ENCODE measurements at places on chromosomes 2 and 18.

DNA sequence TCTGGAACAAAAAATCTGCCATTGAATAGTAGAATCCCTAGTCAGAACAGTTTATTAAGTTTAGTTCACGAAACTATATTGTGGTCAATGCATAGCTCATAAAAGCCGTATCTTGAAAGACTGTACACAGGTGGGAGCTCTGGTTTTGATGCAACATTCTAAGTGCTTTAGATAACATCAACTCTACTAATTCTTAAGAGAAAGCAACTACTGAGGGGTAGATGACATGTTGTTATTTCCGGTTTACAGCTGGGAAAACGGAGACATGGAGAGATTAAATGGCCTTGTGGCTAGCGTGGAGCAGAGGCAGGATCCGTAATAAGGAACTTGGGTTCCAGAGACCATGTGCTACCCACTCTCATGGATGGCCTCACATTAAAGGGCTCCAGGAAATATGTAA is 4.2 kb upstream of the ITGA6 start:
- no peak for DNase-seq

- no peak for DNase-seq
Observed at GRCh38 chr18:3032721-3033120, 19.8 kb upstream of the LPIN2 start.

DNA sequence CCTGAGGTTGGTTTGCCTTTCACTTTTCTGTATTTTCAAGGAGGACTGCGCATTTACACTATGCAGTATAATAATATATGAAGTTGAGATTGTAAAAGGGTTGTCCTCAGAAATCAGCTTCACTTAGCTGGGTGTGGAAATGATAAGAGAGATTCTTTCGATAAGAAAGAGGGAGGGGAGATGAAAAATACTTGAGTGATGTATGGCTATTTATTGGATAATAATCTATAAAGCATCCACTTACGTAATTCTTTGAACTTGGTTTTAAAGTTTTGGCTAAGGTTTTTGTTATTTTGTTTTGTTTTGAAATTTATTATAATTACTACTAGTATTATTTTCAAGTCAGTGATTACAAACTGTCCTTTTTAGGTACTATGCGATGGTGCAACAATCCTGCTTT is 40.6 kb downstream of the EFEMP1 start:
- DNase-seq: no peak

GRCh38 chr2:101387151-101387834 is at the start of gene CREG2:
TSS of gene CREG2 (minus strand) at chr2:101387503. CDS start at chr2:101387457, 46 bp downstream.
- DNase-seq: peak; percentile 68

- DNase-seq: no peak
Observed at GRCh38 chr18:57980573-57981307, 63.3 kb upstream of the NEDD4L start.

DNA sequence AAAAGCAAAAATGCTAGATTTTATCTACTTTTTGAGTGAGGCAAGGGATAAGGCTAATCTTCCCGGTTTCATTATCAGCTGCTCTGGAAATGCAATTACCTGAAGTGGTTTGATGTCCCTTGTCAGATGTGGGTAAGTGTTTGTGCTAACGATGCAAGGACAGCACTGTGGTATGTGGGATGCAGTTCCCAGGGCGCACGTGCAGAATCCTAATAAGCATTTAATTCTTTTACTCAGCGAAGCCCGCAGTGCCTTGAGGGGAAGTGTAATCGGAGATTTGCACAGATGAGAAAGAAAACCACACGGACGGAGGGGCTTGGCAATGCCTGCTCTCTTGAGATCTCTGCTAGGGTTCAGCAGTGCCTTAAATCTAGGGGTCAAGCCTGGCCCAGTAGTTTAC is 108.5 kb upstream of the LYPD6 start:
- DNase-seq: no peak

DNA sequence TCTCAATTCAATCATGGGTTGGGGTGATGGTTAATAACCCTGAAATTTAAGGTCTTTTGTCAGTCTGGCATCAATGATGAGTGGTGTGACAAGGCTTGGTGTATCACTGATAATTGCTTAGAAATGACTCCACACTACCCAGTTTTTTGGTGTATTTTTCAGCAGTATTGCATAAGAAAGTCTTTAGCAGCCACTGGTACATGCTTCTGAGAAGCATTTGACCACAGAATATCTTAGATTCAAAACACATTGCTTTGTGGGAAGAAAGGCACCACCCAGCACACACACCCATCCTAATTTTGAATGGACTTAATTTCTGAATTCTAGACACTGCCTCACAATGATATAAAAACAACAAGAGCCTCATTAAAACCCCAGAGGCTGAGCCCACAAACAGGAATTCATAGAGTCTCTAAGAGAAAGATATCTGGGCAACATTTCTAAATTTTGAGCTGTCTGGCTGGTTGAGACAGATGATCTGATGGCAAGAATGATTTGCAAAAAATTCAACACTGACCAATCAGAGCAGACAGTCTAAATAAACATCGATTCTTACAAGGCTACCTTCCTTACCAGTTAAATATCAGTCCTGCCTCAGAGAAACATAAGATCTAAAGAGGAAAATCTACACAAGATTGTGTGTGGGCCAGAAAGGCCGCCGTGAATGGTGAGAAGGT is 114.7 kb upstream of the CYP1B1 start:
- DNase-seq: no peak

- no peak for DNase-seq
Observed at GRCh38 chr2:235716875-235717496, 223.1 kb downstream of the AGAP1 start.

GRCh38 chr2:191114403-191114886 is 36.3 kb downstream of the STAT4 start:
- peak; percentile 47 for DNase-seq

- DNase-seq: no peak
Observed at GRCh38 chr2:10414591-10414990, 33.5 kb downstream of the ODC1 start.

DNA sequence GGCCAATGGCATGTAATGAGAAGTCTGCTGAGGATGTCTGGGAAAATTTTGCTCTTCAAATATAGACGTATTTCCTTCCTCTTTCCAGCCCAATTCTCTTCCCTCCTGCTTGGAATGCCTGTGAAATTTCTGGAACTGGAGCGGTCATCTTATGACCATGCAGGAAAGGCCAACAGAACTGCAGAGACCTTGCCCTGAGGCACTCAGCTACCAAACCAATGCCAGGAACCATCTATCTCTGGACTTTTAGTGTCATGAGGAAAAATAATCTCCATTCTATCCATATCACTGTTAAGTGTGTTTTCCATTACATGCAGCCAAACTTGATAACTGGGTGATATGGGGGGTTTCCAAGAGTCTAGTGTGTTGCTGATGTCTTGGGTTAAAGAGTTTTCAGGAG is 363.7 kb downstream of the SLC4A3 start:
- no peak for DNase-seq

GRCh38 chr18:48028696-48029095 is 98.2 kb upstream of the SMAD2 start:
- DNase-seq: no peak

DNA sequence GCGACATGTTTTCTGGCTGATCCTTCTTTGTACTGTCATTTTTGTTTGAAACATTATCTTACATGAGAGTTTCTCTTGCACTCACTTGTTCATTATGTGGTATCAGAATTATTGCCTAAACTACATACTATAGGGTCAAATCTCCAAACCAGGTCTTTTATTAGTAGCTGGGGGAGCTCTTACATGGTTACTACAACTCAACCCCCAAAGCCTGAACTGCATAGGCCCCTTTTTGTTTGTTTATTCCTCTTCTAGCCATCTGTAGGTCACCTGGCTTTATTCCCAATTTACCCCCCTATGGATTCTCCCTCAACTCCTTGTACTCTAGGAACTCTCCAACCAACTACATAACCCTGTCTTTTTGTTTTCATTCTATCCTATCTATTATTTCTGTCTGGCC is 46.7 kb downstream of the PUM2 start:
- DNase-seq: no peak

- DNase-seq: no peak
Observed at GRCh38 chr2:185484602-185485001, 254.0 kb upstream of the FSIP2 start.

DNA sequence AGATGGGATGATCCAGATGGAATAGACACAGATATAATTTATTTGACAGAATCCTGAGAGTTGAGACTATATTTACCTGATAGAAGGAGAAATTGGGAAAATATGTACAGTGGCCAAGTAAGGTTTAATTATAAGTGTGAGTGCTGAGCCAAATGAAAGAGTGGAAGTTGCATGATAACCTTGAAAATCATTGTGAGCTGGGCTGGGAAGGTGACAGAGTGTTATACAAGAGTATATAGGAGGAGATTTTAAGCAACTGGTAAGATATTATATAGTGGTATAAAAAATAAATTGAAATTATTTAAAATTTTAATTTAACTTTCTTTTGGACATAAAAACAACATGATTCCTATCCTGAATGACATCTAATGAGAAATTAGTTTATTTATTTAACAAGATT is 340.8 kb downstream of the NUP35 start:
- DNase-seq: no peak

GRCh38 chr2:8654483-8654882 is 27.4 kb upstream of the ID2 start:
- no peak for DNase-seq

- peak; percentile 53 for DNase-seq
Observed at GRCh38 chr2:106098081-106098480, 96.0 kb downstream of the UXS1 start.

DNA sequence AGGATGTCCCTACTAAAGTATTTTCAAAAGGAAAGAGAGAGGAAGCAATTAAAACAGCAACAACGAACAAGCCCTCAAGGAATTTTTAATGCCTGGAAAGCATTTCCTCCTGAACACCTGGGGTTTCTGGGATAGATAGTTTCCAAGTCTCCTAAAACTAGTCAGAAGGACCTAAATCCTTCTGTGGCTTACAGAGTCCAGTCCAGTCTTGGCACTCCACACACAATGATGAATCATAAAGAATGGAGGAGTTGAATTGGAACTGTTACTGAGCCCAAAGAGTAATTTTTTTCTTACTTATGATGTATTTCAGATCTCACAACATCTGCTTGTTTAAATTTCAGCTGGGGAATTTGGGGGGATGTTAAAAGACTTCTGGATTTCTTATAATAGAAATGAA is 144.6 kb upstream of the SETBP1 start:
- DNase-seq: no peak

- DNase-seq: peak; percentile 52
Observed at GRCh38 chr2:237556773-237557632, 9.4 kb upstream of the PRLH start.

GRCh38 chr2:39469807-39470206 is 32.7 kb upstream of the MAP4K3 start:
- DNase-seq: no peak

DNA sequence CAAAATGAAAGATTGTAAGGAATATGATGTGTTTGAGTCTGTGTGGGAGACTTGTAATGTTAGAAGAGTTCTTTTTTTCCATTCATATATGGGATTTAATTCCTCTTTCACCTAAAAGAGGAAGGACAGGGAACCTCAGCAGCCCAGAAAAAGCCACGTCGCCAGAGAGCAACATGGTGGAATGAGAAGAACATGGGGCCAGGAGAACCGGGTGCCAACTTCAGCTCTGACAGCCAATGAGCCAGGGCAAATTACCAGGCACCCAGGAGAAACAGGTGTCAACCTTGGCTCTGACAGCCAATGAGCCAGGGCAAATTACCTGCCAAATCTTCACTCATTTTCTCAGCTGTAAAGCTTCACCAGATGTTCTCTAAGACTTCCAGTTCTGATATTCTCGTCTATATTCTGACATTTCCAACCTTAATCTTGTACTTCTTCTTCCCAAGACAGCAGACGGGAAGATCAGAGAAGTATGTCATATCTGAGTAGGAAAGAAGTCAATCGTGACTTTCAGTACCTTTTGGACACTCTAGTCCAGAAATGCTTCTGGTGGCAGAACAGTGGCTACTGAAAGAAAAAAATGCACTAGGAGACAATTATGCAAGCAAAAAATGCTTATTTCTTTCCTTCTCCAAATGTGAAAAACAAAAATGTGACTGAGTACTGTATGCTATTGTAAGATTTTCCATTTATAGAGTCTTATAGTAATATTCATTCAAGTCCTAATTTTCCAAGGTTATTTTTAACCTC is 79.2 kb upstream of the COL5A2 start:
- DNase-seq: no peak

DNA sequence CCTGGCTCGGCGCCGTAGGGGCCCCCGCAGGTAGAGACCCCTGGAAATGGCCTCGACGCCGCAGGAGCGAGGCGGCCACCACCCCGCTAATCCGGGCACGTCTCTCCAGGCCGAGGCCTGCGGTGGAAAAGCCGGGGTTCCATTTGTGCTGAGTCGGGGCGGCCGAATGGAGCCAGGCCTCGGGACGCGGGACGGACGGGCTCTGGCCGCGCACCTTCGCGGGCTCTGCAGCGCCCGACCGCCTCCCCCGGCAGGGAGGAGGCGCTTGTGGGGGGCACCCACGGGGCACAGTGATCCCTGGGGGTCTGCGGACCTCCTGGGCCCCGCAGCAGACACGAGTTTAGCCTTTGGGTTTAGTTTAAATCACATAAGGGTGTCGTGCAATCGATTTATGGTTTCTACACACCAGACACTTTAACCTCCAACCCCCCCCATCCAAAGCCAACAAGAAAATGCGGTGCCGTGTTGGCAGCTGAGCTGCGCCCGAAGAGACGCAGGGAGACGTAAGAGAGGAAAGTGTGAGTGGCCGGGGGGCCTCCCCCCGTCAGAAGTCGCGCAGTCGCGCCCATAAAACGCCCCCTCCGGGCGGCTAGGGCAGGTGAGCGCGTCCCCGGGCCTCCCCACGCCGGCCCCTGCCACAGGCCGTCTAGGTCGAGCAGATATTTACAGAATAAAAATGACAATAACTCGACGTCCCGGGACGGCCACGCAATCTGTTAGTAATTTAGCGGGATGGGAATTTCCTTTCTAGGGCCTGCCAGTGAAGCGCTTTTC is 1.0 kb upstream of the NFATC1 start:
- DNase-seq: peak; percentile 83

DNA sequence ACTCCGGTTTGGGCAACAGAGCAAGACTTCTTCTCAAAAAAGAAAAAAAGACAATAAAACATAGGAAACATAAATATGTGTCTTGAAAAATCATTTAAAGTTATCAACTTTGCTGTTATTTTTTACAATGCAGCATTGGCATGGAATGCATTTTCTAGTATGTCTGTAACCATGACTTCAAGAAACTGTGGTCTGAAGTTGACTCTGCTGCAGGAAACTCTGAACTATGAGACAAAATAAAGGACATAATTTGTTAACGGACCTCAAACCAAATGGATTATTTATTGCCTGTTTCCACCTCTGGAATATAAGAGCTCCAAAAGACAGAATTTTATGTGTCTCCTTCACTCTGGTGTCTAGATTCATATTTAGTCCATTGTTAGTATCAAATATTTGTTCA is 79.1 kb downstream of the TRIB2 start:
- no peak for DNase-seq
